ENCODE measurements at places on chromosomes 7 and 10.

GRCh38 chr10:116716381-116716780, 26.0 kb downstream of the HSPA12A start:
- no peak for DNase-seq

DNA sequence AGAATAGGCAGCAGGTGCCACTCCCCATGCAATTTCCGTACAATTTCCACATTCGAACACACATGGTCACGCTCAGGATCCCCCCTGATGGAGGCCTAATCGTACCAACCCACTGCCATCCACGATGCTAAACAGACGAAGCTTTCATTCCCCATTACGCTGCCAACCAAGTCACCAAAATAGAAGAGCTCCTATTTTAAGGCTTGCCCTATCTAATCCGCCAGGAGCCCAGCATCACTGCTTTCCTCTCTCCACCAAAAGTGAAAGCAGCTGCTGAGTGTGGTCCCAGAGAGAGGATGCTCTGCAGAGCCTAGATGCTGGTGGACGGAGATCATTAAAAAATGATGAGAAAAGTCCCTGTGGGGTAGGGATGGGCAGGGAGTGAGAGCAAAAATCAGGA, 43.3 kb downstream of the HSPA12A start:
- no peak for DNase-seq

GRCh38 chr10:23606456-23606855, 167.6 kb downstream of the OTUD1 start:
- no peak for DNase-seq

DNA sequence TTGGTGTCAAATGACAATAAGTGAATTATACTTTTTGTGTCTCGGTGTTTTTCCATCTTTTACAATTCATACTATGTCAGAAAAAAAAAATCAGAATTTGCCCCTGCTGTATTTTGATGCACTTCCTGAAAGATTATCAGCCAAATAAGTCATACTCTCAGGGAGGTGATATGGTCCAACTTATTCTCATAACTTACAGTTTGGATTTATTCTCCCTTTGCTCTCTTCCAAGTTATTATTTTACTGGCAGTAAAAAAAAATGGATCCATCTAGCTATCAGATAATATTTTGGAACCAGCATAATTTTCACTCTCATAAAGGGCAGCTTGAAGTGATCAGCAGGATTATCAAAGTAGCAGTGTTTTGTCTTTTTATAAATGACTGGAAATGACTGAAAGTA, 337.1 kb downstream of the BMPER start:
- peak; percentile 9 for DNase-seq

- no peak for DNase-seq
Observed at GRCh38 chr7:130332259-130333053, 12.2 kb upstream of the CPA5 start.

- peak; percentile 19 for DNase-seq
Observed at GRCh38 chr10:42960491-42960990, 116.3 kb upstream of the RET start.

Data from fibroblast of the aortic adventitia (primary cell).